Type B pancreatic cell (in vitro differentiated cells): ENCODE measurements at places on chromosomes 1 and 21. TPM values are rescaled to one million over a fixed set of nuclear protein-coding genes. Genes with fewer than 3 reads are reported as not detected.

DNA sequence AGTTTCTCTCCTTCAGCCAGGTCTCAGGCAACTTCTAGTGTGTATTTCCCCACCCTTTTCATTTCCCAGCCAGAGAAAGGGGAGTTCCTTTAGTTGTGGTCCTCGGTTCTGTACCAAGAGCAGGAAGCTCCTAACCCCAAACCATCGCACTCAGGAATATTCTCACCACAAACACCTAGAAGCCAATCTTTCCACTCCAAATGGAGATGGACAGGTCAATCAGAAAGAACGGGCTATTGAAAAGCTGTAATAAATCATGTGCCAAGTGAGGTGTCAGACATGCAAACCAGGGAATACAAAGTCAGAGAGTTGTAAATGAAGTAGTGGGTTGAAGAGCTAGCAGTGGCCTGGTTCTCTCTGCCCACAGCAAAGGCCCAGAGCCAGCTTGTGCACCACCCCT lies 77.2 kb downstream of the KCNN3 start:
- H3K27ac ChIP-seq = no peak overlapping the region
- no peaks in the 10 kb centered on the region for H3K4me1 ChIP-seq
- H3K27me3 ChIP-seq = peaks cover 21% of the 10 kb centered on the region
- H3K4me3 ChIP-seq = no peak overlapping the region
- DNase-seq = no peak
- H3K36me3 ChIP-seq = no peaks in the 10 kb centered on the region

DNA sequence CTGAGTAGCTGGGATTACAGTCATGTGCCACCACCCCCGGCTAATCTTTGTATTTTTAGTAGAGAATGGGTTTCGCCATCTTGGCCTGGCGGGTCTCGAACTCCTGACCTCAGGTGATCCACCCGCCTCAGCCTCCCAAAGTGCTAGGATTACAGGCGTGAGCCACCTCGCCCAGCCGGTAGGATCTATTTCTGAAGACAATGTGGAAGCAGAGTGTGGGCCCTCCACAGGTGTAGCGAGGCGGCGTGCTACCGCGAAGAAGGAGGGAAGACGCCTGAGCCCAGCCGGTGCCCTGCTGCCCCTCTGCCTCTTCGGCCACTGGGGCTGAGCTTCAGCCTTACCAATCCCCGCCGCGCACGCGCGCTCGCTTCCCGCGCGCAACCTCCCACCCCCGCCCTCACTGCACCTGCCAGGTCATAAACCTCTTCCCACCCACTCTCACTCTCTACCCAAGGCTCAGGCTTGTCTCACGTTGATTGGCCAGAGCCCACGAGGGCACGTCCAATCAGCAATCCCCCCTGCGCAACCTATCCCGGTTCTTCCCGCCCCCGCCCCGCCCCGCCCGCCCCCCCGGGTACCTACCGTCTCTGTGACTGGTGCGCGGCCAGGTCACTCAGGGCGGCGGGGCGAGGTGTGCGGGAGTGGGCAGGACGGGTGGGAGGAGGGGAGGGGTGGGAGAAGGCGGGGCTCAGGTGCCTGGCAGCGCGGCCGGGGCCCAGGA lies 409 bp upstream of the HOOK1 start:
- peaks cover 5% of the 10 kb centered on the region for H3K36me3 ChIP-seq
- H3K27me3 ChIP-seq = peaks cover 8% of the 10 kb centered on the region
- no peak overlapping the region for H3K4me3 ChIP-seq

- no peak overlapping the region for H3K27ac ChIP-seq
- peaks cover 15% of the 10 kb centered on the region for H3K27me3 ChIP-seq
- H3K4me1 ChIP-seq = peaks cover 22% of the 10 kb centered on the region
- H3K4me3 ChIP-seq = peak overlapping the region; percentile 13
- no peak for DNase-seq
These were observed 4.0 kb upstream of the IFI16 start for GRCh38 chr1:159005676-159006075.

GRCh38 chr1:117928881-117929342 lies 509 bp downstream of the GDAP2 start:
- H3K4me3 ChIP-seq = peak overlapping the region; percentile 98
- peak overlapping the region; percentile 64 for H3K27ac ChIP-seq
- H3K4me1 ChIP-seq = peaks cover 37% of the 10 kb centered on the region
- no peaks in the 10 kb centered on the region for H3K27me3 ChIP-seq

GRCh38 chr1:169295425-169295824 lies 72.2 kb downstream of the NME7 start:
- no peak overlapping the region for H3K27ac ChIP-seq
- DNase-seq = no peak
- no peaks in the 10 kb centered on the region for H3K27me3 ChIP-seq
- H3K4me1 ChIP-seq = peaks cover 6% of the 10 kb centered on the region

Gene PRDM2
- 41.4 and 44.6 TPM in 2 replicates for total RNA-seq

DNA sequence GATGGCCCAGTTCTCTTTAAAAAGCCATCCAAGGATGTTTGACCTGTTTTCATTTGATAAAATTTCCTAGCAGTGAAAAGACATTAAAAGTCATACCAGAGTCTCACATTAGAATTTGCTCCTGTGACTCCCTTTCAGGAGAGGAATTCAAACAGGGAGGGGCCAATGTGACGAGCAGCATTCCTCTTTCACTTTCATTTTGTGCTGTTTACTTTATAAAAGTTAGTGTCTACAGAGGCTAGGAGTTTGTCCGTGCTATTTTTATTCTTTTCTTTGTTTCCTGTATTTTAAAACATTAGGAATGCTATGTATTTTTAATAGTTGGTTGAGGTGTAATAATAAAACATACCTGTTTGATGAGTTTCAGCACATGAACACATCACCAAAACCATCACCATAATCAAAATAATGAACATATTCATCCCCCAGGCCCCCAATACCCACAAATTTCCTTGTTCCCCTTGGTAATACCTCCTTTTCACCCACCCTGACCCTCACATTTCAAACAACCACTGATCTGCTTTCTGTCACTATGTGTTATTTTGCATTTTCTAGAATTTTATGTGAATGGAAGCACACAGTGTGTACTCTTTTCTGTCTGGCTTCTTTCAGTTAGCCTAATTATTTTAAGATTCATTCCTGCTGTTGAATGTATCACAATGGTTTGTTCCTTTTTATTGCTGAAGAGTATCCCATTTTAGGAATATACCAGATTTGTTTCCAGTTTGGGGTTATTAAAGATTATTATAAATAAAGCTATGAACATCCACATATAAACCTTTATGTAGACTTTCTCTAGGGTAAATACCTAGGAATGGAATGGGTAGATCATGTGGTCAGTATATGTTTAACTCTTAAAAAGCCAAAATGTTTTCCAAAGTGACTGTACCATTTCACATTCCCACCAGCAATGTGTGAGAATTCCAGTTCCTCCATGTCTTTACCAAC lies 129.5 kb downstream of the TENT5C start:
- no peaks in the 10 kb centered on the region for H3K27me3 ChIP-seq
- no peaks in the 10 kb centered on the region for H3K4me1 ChIP-seq
- DNase-seq = no peak
- peak overlapping the region; percentile 84 for H3K27ac ChIP-seq
- H3K4me3 ChIP-seq = peak overlapping the region; percentile 75

Gene COL8A2
- 0.14 and 2.5 TPM in 2 replicates for total RNA-seq

Gene AP4B1
- total RNA-seq = 13.5 and 22.4 TPM in 2 replicates

- DNase-seq = no peak
- peaks cover 9% of the 10 kb centered on the region for H3K27me3 ChIP-seq
- H3K4me1 ChIP-seq = peaks cover 6% of the 10 kb centered on the region
- no peak overlapping the region for H3K4me3 ChIP-seq
- H3K27ac ChIP-seq = no peak overlapping the region
These were observed 500.7 kb upstream of the NFIA start for GRCh38 chr1:60581455-60582220.

GRCh38 chr1:178529364-178530036 lies 16.6 kb downstream of the TEX35 start:
- H3K27ac ChIP-seq = peak overlapping the region; percentile 79
- H3K4me3 ChIP-seq = no peak overlapping the region
- no peaks in the 10 kb centered on the region for H3K36me3 ChIP-seq
- H3K27me3 ChIP-seq = no peaks in the 10 kb centered on the region
- no peak for DNase-seq
- H3K4me1 ChIP-seq = peaks cover 16% of the 10 kb centered on the region

DNA sequence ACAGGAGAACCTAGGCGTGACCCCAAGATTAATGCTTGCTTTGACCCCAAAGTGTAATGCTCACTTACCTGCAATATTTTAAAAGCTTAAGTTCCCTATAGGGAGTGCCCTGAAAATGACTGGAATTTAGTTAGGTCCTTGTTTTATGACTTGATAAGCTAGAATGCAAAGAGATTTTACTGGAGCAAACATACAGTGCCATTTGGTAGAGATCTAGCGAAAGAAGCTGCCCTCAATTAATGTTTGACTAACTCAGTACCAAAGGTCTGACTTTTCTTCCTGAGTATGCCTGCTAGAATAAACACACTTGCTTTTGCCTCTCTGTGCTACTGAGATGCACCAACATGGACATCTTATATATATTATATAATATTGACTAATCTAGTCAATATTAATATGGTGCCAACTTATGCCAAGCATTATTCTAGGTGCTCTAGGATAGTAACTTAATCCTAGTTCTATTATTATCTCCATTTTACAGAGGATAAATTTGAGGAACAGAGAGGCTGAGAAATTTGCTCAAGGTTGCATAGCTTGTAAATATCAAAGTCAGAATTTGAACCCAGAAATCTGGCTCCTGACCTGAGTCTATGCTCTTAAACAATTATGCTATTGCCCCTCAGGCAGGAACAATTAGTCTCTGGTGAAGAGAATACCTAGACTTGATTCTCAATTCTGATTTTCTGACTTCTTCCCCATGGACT lies 18.2 kb downstream of the S100A10 start:
- H3K27me3 ChIP-seq = peaks cover 3% of the 10 kb centered on the region
- peak overlapping the region; percentile 70 for H3K27ac ChIP-seq
